Astrocyte of the spinal cord (primary cell): ENCODE measurements at places on chromosomes 2 and 18.
A peak's percentile ranks its signal among the peaks of the same experiment; 100 is the strongest.

GRCh38 chr2:69804416-69804815, 25.0 kb upstream of the GMCL1 start:
- no peak for DNase-seq

DNA sequence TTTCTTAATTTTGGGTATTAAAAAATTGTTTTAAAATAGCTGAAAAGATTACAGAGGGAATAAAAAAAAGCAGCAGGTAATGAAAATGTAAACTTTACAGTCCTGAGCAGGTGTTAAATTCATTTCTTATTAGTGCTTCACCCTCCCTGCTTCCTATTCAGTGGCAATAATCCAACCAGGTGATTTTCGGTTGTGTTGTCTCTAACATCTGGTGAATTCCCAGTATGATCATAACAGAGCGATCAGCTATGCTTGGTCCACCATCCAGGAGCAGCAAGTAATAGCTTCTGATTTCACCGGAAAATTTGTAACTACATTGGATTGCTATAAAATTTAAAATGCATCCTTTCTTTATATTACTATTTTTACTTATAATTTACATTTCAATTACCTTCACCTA, 673.1 kb downstream of the SOCS6 start:
- no peak for DNase-seq

- DNase-seq: peak; percentile 62
Measured at GRCh38 chr2:119223521-119224390, at the start of gene STEAP3. Gene STEAP3, plus strand, starts transcription at chr2:119223834. Its CDS starts 7,179 bp downstream, at chr2:119231013.

DNA sequence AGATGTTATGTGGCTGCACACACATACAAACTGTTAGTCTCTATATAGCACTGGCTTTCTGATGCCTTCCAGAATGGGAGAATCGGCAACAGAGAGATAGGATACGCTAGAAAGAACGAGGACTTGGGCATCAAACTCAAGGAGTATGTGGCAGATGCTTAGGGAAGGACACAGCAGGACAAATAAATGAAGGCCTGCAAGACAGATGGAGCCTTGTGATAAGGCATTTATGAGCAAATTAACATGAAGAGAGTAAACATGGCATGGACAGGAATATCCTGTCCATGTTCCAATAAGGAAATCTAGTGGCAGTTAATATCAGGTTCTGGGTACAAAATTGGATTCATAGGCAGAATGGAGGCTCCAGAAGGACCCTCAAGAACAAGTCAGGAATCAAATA, 136.9 kb downstream of the SLC4A10 start:
- DNase-seq: no peak

GRCh38 chr18:28109781-28110560, 67.0 kb downstream of the CDH2 start:
- DNase-seq: peak; percentile 22

GRCh38 chr2:118058951-118059350, 29.3 kb upstream of the INSIG2 start:
- peak; percentile 77 for DNase-seq

DNA sequence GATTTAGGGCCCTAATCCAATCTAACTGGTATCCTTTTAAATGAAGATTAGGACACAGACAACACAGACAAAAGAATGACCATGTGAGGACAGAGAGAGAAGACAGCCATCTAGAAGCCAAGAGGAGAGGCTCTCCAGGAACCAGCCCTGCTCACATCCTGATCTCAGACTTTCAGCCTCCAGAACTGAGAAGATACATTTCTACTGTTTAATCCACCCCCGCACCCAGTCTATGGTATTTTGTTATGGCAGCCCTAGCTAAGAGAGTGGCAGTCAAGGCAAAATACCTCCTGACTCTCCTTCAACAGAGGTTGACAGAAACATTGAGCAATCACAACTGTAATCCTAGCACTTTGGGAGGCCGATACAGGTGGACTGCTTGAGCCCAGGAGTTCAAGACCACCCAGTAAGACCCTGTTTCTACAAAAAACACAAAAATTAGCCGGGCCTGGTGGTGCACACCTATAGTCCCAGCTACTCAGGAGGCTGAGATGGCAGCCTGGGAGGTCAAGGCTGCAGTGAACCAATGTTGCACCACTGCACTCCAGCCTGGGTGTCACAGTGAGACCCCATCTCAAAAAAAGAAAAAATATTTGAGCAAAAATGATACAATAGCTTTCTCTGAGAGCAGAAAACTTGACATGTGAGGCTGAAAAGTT, 34.7 kb downstream of the WDR33 start:
- DNase-seq: no peak

- DNase-seq: no peak
Measured at GRCh38 chr2:60408811-60409530, 144.5 kb downstream of the BCL11A start.

- no peak for DNase-seq
Measured at GRCh38 chr2:100246163-100247145, 75.8 kb downstream of the LONRF2 start.

DNA sequence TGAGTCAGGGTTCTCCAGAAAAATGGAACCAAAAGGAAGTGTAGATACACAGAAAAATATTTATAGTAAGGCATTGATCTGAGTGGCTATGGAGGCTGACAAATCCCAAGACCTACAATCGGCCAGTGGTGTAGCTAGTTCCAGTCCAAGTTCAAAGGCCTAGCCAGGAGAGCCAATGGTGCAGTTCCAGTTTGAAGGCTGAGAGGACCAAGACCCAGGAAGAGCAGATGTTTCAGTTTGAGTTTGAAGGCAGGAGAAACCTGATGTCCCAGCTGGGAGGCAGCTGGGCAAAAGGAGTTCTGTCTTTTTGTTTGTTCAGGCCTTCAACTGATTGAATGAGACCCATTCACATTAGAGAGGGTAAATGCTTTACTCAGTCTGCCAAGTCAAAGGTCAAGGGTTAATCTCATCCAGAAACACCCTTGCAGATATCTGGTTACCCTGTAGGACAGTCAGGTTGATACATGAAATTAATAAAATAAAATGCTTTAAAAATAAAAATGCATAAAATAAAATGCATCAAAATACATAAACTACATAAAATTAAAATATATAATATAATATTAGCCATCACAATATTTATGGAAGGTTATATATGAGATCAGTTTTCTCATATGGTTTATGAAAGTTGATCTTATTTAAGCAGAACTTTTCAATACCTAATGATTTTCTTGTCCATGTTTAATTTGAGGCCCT, 38.7 kb downstream of the KCNE4 start:
- no peak for DNase-seq

- no peak for DNase-seq
Measured at GRCh38 chr2:64887565-64887964, 101.6 kb upstream of the SLC1A4 start.

DNA sequence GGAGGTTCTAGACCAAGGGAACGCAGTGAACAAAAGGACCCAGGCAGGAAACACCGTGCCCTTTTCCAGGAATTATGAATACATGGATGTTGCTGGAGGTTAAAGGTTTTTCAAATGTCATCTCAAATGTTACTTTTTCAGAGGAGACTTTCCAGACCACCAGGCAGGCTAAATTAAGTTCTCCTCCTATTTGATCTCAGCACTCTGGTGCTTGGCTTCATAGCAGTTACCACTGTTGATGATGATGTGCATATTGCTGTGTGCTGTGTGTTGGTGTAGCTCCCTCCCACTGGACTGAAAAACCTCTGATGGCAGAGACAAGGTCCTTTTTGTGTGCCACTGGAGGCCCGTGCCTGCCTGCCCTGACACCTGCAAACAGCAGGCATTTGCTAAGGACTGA, 137.3 kb upstream of the PTPRM start:
- DNase-seq: no peak

DNA sequence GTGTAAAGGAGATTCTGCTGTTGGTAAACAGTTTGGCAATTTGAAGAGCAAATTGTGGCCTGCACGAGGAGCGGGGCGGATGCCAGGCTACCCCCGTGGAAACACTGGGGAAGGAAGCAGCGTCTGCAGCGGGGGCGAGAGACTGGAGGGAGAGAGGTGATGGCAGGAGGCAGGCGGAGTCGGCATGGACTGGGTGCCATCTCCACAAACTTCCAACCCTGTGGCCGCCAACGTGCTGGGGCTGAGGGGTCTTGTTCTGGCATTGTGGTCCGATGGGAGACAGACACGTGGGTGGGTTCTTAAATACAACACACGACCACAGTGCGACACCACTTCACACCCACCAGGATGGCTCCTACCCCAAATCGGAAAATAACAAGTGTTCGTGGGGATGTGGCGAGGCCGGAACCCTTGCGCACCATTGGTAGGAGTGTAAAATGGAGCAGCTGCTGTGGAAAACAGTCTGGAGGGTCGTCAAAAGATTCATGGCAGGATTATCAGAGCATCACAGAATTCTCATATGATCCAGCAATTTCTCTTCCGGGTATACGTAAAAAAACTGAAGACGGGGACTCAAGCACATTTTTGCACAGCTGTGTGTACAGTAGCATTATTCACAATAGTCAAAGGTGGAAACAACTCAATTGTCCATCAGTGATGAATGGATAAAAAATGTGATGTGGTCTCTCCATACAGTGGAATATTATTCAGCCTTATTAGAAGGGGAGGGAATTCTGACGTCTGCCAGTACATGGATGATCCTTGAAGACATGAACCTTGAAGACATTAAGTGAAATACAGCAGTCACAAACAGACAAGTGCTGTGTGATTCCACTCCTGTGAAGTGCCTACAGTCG, 82.4 kb upstream of the HPCAL1 start:
- no peak for DNase-seq

DNA sequence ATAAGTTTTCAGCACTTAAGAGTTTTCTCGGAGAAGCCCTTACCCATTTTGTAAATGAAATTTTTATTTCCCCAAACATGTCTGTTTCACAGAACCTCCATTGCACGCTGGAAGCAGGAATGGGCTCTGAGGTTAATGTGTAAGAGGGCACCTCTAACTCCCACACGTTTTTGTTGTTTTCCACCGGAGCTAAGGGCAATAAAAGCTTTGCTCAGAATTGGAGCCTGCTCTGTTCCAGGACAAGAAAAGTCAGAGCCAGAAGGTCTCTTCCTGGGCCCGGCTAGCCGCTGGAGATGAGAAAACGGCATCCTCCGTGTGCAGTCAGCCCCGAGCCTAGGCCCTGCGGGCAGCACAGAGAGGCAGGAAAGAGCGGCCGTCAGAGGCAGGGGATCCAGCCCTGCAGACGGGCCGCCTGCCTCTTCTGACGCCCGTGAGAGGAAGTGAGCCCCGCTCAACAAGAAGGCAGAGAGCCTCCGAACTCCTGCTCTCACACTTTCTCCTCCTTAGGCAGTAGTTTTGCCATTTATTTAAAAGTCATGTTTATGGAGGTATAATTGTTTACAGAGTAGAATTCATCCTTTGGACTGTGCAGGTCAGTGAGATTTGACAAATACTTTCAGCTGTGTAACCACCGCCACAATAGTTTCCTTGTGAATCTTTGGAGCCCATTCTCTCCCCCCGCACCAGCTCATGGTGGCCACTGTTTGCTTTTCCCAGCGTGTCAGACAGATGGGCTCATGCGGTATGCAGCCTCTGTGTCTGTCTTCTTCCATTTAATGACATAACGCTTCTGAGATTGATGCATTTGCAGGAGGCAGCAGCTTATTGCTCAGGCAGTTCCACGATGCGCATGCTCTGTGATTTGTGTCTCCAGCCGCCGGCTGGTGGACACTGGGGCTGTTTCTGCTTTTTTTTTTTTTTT, 117.3 kb downstream of the GALR1 start:
- peak; percentile 71 for DNase-seq

- DNase-seq: no peak
Measured at GRCh38 chr2:85747441-85747840, 6.3 kb upstream of the ATOH8 start.

DNA sequence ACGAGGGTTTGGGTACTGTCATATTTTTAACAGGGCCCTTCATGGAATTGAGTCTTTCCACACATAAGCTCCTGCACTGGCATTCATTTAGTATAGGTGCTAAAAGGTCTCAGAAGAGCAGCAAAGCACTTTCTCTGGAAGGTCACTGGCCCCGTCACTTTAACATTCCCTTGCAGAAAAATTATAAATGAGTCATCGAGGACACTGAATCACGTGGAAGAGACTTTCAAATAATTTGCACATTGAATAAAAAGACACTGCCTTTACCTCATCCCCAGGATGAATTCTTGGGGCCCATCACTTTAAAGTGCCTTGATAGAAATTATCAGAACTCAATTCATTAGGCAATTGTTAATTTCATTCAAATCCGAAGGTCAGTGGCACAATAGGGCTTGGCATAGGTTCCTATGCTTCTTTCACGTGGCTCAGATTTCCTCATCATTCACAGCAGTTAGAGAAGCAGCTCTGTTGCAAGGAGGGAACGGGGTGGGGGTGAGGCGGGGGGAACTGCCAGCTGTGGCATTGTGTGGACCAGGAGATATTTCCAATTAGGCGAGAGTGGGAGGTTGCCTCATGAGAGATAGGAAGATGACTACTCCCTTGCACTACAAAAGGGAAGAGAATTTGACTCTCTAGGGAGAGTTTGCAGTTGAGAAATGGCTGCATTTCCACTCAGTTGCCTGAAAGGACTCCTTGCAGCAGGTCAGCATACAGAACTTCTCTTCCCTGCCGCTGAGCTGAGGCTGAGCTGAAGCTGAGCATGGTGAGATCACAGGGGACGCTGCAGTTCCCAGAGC, 86.3 kb upstream of the NPAS2 start:
- peak; percentile 54 for DNase-seq

GRCh38 chr2:218228366-218229090, 11.5 kb downstream of the ARPC2 start:
- no peak for DNase-seq
